Panc1 (cell line): ENCODE measurements at places on chromosomes 7 and 10.

- no peak for DNase-seq
Measured at GRCh38 chr7:2978408-2978807, 65.3 kb downstream of the CARD11 start.

DNA sequence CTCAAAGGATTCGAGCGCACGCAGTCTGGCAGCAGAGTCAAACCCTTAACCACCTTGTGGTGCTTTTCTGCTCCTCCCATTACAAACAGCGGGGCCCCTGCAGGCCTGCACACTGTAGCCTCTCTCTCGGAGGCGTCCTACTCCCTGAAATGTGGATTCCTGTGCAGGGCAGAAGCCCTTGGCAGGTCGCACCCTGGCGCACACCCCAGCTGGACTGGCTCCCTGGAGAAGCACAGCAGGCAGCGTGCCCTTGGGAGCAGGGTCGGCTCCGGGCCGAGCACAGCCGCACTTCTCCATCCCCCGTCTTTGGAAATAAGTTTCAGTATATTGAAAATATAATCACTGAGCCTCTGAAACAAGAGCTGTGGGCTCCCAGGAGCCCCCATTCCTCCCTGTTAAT is 144.1 kb downstream of the C10orf105 start:
- no peak for DNase-seq

GRCh38 chr10:119270762-119271366 is 63.5 kb downstream of the GRK5 start:
- DNase-seq, result no peak

DNA sequence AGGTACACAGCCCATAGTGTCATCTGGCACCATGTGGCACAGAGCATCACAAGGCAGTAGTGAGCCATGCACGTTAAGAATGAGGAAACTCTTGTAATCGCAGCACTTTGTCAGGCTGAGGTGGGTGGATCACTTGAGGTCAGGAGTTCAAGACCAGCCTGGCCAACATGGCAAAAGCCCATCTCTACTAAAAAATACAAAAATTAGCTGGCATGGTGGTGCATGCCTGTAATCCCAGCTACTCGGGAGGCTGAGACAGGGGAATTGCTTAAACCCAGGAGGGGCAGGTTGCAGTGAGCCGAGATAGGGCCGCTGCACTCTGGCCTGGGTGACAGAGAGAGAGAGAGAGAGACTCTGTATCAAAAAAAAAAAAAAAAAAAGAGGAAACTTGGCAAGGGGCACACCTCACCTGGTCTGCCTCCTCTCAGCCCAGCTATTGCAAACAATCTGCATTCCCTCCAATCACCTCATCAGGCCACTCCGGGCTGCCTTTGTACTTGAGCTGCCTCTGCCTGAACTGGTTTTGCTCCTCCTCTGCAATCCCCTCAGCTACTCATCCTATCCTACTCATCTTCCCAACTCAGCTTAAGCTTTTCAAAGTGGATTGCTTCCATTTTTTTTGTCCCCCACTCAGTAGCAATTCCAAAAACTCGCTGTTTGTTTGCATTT is 46.0 kb upstream of the OPTN start:
- DNase-seq, result no peak

- no peak for DNase-seq
Measured at GRCh38 chr7:103349805-103350204, 2.4 kb downstream of the PSMC2 start.

DNA sequence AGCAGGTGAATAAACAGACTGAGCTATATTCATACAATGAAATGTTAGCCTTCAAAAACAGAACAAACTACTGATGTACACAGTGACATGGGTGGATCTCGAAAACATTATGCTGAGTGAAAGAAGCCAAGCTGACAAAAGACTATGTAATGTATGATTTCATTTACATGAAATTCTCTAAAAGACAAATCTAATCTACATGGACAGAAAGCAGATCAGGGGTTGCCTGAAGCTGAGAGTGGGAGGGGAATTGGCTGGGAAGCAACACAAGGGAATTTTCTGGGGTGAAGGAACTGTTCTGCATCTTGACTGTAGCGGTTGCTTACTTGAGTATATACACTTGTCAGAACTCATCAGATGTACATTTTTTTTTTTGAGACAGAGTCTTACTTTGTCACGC is 121.7 kb upstream of the SVIL start:
- DNase-seq, result no peak

DNA sequence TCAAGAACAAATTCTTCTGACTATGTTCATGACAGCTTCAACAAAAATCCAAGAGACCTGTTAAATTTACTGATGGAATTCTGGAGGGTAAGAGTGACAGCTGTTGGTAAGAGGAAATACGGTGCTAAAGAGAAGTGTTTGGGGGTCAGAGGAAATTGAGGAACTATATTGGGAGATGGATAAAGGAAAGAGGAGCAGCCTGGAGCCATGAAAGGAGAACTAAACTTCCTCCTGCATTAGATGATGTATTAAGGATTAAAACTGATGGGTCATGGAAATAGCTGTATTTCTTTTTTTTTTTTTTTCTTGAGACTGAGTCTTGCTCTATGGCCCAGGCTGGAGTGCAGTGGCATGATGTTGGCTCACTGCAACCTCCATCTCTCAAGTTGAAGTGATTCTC is 95.3 kb downstream of the HERPUD2 start:
- no peak for DNase-seq

DNA sequence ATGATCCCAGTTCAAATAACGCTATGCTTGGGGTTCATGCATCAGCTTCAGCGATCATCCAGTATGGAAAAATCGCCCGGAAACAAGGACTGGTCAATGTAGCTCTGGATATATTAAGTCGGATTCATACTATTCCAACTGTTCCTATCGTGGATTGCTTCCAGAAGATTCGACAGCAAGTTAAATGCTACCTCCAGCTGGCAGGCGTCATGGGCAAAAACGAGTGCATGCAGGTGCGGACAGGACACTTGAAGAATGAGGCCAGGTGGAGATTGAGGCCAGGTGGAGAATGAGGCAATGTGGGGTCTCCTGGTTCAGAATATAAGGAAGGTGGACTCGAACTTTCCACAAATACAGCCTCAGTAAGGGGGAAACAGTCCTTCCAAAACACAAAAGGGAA is 105.8 kb downstream of the TRRAP start:
- DNase-seq, result no peak

DNA sequence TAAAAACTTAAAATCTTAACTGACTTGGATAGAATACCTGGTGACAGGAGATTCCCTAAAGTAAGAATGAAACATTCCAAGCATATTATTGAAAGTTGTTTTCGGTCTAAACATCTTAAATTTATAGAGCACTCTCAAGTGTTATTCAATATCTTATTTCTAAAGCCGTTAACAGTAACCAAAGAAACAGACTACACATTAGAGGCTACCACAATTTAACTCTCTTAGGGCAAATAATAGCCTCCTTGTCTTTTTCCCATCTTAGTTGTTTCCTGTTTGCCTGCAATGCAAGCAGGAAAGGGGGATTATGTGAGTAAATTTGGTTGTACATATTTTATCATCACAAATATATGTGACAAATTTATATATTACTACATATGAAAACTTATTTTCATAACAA is 31.4 kb downstream of the NAPEPLD start:
- DNase-seq, result no peak

DNA sequence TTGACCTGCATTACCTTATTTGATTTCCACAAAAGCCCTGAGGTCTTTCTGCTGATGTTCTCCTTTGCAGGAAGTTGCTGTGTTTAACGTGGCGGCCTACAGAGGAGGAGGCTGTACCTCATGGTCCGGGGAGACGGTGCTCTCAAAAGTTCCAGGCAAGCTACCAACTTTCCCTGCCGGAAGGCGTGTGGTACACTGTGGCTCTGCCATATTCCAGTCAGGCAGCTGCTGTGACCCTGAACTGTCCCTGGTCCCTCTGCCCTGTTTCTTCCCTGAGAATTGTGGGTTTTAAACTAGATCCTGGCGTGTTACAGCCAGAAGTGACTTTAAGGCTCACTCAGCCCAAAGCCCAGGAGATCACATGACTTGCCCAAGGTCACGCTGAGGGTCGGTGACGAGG is 139.2 kb downstream of the TEX36 start:
- DNase-seq, result no peak
